ENCODE measurements at places on chromosomes 16 and 17.
A peak's percentile ranks its signal among the peaks of the same experiment; 100 is the strongest.

DNA sequence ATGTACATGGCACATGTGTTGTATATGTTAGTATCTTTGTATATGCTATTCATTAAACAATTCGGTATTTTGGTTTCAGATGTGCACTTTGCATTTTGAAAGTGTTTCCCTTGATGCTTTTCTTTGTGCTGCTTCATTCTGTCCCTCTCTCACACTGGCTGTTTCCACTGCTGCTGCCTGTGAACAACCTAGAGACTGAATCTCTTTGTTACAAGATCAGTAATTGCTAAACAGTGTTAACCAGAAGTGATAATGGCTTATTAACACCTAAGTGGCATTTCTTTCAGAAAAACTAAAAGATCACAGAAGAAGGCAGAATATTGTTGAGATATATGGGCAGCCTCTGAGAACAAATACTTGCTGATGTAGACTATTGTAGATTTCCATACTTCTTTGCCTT, 84.7 kb downstream of the KIF2B start:
- no peak for DNase-seq

DNA sequence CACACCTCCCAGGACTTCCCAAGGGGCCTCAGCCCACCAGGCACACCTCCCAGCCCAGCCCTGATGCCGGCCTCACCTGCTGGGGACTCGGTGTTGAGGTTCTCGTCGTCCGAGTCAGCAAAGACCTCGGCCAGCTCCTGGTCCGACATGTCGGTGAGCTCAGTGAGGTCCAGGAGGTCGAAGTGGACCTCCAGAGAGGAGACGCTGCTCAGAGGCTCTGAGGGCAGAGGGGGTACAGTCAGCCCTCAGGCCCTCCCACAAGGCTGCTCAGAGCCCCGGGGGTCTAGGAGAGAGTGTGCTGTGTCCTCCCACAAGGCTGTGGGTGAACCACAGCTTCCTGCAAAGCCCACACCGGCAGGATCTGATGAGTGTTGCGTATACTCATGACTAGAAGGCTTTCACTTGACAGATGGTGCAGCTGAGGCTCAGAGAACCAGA, 10.5 kb downstream of the DBNDD1 start:
- no peak for DNase-seq

DNA sequence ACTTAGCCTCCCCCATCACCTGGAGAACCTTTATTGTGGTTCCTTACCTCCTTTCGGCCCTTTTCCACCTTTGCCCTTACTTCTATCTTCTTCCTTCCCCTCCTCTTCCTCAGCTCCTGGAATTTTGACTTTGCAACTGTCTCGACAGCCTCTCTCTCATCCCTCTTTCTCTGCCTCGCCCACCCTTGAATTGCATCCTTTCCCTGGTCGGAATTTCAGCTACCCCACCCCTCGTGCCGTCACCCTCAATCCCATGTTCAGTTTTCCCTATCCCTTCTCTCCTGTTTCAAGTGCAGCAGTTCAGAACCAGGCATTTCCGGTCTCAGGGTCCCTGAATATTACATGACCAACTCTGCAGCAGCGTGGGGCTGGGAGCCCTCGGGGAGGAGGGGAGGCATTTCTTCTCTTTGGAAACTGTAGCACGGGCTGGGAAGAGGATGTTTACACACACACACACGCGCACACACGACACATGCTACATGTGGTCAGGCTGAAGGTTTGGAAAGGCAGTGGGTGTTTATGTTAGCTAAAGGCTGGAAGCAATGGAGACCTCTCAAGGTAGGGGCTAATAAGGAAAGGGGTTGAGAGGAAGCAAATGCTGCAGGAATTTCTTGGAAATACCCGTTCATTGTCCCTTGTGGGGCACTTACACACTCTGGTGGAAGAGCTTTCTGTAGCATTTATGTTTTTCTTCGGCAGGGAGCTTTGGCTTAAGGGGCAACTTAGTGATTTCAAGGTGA, 971 bp downstream of the MINK1 start:
- peak; percentile 48 for DNase-seq

DNA sequence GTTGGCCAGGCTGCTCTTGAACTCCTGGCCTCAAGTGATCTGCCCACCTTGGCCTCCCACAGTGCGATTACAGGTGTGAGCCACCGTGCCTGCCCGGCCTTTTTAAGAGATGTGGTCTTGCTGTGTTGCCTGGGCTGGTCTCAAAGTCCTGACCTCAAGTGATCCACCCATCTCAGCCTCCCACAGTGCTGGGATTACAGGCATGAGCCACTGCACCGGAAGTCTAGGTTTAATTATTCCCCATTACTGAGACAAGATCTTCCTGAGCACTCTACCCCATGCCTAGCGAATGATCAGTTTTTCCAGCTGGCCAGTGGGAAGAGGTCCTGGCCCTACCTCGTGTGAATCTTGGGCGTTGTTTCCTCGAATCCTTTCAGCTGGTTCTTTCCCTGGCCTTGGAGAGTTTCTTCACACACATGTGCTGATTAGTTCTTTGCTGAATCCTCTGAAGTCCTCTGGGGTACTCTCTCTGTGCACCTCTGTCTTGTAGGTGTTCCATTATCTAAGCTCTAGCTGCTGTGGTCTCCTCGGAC, 18.9 kb downstream of the C16orf54 start:
- DNase-seq, result no peak

DNA sequence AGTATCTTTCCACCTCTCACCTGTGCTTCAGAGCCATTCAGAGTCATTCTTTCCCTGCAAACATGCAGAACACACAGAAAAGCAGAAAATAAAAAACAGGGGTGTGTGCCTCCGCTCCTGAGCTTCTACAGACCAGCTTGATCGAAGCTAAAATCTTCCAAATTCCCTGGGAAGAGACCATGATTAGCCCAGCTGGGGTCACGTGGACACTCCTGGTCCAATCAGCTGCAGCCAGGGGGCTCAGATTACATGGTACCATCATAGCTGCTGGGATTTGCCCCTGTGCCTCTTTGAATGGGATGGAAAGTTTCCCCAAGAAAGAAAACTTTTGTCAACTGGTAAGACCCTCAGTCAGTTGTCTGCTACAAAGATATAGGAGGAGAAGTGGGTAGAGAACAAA, 159.9 kb downstream of the TMEM114 start:
- no peak for DNase-seq

DNA sequence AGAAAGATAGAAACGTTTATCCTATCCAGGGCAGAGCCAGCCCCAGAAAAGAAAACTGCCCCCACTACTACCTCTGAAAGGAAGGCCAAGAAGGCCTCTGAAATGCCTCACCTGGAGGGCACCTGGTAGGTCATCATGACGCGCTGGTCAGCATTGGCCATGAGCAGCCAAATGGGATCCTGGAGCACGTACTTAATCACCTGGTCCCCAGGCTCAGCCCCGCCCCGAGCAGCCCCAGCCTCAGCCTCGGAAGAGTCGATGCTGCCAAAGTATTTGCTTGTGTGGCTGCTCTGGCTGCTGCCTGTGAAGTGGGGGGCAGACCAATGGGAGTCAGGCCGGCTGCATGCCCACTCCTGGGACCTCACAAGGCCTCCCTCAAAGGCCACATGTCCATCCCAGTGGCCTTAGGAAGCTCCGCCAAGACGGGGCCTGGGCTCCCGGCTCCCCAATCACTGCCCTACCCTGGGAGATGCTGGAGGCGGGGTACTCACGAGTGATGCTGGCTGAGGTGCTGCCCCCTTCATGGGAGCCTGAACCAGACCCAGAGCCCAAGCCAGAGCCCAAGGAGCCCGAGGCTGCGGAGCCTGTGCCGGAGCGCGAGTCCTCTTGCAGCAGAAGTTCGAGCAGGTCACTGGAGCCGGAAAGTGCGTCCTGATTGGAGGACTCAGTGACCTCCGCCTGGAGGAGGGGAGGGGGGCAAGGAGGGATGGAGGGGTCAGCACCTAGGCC, 9.9 kb downstream of the PER1 start:
- DNase-seq, result peak; percentile 28

- no peak for DNase-seq
These were observed 2.0 kb upstream of the ALDH3A1 start for GRCh38 chr17:19750020-19750572.

GRCh38 chr16:74487634-74488495, 66.6 kb upstream of the CLEC18B start:
- no peak for DNase-seq

- DNase-seq, result no peak
These were observed 1.1 kb downstream of the CHRNE start for GRCh38 chr17:4901648-4902344.

GRCh38 chr17:17071531-17072360, 29.5 kb downstream of the MPRIP start:
- no peak for DNase-seq

DNA sequence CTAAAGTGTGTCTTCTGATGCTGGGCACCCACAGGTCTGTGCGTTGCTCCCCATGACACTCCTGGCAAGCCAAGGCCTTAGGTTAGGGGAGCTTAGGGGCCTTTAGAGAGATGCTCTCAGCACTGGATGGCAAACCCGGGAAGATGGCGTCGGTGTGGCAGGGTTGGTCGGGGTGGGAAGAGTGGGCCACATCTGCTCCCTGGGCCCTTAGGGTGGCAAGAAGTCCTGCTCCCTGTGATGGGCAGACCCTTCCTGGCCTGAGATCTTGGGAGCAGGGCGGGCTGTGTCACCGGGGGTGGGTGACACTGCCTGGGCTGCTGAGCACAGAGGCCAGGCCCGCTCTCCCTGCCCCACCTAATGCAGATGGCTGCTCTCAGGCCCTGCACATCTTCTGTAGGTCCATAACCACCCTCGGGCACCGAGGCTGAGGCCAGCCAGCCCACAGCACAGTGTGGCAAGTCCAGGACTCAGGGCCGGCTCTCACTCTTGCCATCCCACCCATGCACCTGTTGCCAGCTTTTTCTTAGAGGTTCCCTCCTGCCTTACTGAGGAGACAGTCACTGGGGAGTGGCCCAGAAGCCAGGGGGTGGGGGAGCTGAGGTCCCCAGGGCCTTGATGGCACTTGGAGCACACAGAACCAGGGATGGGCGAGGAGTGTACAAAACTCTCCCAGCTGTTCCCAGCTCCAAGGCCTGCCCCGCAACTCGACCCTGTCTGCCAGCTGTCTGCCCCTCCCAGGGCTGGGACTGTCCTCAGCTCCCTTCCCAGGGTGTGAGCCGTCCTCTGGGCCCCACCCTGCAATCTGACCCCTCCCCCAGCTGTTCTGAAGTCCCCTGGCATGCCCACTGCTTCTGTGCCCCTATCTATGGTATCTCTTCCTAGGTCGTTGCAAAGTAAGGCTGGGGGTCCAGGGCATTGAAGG, 4.4 kb upstream of the MTSS2 start:
- DNase-seq, result peak; percentile 84

DNA sequence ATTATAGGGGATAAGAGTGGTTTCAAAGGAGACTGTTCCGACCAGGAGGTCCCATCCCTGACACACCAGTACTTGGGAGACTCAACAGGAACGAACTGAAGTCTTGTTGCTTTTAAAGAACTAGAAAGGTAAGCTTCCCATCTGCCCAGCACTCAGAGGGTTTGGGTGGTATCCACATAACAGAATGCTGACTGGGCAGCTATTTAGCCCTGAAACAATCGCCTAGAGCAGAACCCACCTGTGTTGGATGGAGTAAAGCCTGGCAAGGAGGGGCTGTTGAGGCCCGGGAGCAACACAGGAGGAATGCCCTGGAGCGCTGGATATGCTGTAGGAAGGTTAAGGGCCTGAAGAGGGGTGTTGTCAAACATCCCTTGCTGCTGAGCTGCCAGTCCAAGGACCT, 254.9 kb downstream of the ZFHX3 start:
- no peak for DNase-seq

DNA sequence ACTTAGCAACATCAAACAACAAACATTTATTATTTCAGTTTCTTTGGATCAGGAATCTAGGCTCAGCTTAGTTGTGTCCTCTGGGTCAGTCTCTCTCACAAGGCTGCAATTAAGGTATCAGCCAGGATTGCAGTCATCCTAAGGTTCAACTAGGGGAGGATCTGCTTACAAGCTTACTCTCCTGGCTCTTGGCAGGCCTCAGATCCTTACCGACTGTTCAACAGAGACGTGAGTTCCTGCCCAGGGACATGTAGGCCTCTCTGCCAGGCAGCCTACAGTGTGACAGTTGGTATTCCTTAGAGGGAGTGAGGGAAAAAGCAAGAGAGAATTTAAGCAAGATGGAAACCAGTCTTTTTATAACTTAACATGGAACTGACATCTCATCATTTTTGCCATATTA, 294.0 kb downstream of the ZFHX3 start:
- no peak for DNase-seq

DNA sequence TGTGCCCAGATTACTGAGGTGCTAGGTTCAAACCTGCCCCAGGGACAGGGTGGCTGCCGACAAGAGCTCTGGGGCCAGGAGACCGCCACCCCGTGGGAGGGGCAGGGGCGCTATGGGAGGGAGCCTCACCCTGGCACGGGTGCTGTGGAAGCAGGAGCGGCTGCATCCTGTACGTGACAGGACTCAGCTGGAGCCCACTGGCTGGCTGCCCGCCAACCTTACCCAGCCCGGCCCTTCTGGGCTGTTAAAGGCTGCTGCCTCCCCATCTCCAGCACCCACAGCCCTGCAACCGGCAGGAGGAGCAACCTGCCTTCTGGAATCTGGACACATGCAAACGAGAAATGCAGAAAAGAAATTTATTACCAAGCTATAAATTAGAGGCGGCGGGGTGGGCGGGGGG, 11.2 kb downstream of the PAM16 start:
- no peak for DNase-seq

DNA sequence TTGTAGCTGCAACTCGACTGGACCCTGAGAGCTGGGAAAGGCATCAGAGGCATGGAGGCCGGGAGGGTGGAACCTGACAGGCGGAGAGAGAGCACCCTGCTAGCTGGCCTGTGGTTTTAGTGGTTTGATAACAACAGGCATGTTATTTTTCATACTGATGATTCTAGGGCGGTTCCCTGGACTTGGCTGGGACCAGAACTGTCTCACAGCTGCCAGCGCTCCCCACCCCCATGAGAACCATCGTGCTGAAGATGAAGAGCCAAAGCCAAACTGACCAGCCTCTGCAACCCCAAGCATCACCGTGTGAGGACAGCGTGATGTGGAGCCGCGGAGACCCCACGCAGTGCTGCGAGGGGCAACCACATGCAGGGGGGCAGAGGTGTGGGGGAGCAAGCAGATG, 28.5 kb downstream of the MXRA7 start:
- DNase-seq, result no peak

GRCh38 chr17:55296699-55297098, 31.9 kb downstream of the HLF start:
- DNase-seq, result no peak
